ENCODE measurements at places on chromosomes 13 and 19.
A peak's percentile ranks its signal among the peaks of the same experiment; 100 is the strongest.

DNA sequence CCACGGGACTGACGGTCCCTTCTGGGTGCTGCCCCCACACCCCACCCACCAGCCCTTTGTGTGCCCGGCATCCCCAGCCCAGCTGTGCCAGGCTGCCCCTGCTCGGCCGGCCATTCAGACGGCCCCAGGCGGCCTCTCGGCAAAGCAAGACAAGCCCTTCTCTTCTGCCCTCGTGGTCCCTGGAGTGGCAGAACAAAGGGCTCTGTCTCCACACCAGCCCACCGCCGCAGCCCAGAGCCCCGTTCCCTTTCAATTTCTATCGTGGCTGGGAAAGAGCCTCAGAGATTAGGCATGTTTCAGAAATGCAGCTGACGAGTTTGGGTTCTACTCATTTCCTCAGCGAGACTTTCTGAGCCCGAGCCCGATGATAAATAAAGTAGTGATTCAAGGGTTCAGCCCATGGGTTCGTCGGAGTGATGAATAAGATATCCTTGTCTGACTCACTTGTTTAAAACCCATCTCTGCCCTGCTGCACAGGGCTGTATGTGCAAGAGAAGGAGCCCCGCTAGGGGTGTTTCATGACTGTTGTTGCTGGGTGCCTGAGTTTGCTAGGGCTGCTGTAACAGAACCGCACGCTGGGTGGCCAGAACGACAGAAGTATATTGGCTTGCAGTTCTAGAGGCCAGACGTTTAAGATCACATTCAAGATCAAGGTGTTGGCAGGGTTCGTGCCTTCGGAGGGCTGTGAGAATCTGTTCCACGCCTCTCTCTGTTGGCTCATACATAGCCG is 4.3 kb downstream of the MYO9B start:
- DNase-seq, result peak; percentile 99

- DNase-seq, result no peak
These were observed 60.8 kb downstream of the KLF5 start for GRCh38 chr13:73119612-73120011.

- peak; percentile 49 for DNase-seq
These were observed at the start of gene RGCC for GRCh38 chr13:41456768-41457588. RGCC (plus strand) TSS chr13:41457550; CDS start chr13:41457708, 158 bp downstream.

DNA sequence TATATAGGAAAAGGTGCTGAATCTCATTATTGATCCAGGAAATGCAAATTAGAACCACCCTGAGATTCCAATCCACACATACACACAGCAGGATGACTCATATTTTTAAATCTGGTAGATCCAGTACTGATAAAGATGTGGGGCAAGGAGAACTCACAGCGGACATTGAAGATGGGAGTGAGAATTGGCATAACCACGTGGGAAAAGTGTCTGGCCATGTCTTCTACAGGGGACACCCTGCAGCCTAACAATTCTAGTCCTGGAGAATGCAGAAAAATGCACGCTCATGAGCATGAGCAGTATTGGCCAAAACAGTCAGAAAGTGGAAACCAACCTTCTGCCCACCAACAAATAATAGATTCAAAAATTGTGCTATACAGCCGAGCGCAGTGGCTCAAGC is 13.5 kb upstream of the BCL3 start:
- no peak for DNase-seq

GRCh38 chr13:71156550-71156949 is 710.5 kb downstream of the DACH1 start:
- no peak for DNase-seq

DNA sequence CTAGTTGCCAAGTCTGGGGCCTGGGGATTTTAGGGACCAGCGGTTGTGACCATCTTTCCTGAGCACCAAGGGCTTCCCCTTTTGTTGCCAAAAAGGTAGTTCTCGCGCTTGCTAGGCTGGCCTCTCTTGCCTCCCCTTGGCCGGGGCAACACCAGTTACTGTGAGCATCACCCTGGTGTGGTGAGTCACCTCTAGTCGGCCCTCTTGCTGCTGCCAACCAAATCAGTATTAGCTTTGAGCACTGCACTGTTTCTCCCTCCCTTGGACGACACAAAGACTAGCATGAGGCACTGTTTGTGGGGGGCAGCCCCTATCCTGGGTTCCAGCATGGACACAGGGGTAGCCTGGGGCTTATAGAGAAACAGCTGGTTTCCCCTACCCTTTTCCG is 6.9 kb downstream of the SYDE1 start:
- DNase-seq, result peak; percentile 65

GRCh38 chr13:73223372-73223781 is 164.6 kb downstream of the KLF5 start:
- DNase-seq, result no peak

GRCh38 chr19:19592690-19593089 is 25.8 kb downstream of the PBX4 start:
- no peak for DNase-seq

- peak; percentile 69 for DNase-seq
These were observed 265.9 kb downstream of the MYO16 start for GRCh38 chr13:108895220-108895704.

DNA sequence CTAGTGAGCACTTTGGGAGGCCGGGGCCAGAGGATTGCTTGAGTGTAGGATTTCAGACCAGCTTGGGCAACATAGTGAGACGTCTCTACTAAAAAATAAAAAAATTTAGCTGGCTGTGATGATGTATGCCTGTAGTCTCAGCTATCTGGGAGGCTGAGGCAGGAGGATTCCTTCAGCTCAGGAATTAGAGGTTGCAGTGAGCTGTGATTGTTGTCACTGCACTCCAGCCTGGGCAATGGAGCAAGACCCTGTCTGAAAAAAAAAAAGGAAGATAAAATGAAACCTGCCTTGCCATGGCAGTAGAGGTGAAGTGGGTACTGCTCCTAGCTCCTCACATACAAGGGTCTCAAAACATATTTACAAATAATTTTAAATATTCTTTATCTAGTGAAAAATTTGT is 7.4 kb downstream of the UCHL3 start:
- DNase-seq, result no peak

GRCh38 chr13:19089315-19089714 is 92.3 kb downstream of the TUBA3C start:
- DNase-seq, result no peak

DNA sequence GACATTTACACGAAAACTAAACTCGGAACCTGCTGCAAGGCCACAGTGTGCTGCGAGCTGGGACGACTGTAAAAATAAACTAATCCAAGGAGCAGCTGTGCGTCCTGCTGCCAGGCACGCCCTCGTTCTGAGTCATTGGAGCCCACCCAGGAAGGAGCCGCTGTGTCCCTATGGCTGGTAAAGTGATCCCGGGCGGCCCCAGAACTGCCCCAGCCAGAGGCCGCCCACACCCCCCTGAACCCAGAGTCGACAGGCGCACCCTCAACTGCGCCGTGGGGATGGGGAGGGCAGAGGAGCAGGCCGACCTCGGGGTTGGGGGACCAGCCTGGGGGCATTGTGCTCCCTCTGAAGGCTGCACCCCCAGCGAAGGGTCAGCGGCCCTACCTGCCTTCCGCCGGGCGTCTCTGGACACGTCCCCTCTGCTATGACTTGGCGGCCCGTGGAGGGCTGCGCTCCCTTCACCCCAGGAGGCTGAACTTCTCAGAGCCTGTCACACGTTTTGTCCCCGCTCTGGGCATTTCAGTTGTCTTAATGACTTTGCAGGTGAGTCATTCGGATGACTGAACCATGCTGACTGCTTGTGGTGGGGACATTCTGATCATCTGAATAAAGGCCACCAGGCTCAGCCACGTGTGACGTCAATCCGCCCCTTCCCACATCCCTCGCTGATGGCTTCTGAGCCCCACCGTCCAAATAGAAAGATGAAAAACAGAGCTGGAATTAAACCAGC is 42.7 kb downstream of the ADPRHL1 start:
- DNase-seq, result peak; percentile 93
